ENCODE measurements at places on chromosomes 11 and 22.

DNA sequence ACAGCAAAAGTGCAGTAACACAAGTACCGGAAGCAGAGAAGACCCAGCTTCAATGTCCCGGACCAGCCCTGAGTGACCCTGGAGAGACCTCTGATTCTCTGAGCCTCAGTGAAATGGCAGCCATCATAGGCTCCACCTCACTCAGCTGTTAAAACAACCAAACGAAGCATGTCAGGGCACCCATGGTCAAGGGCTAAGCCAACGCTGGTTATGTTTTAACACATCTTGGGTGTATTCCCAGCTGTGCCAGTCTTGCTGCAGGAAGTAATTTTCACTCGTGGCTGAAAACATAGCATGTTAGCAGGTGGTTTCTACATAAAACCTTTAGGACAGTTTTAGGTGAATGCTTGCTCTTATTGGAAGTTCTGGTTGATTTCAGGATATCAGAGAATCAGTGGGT is 30.9 kb downstream of the LMO2 start:
- no peak for DNase-seq

DNA sequence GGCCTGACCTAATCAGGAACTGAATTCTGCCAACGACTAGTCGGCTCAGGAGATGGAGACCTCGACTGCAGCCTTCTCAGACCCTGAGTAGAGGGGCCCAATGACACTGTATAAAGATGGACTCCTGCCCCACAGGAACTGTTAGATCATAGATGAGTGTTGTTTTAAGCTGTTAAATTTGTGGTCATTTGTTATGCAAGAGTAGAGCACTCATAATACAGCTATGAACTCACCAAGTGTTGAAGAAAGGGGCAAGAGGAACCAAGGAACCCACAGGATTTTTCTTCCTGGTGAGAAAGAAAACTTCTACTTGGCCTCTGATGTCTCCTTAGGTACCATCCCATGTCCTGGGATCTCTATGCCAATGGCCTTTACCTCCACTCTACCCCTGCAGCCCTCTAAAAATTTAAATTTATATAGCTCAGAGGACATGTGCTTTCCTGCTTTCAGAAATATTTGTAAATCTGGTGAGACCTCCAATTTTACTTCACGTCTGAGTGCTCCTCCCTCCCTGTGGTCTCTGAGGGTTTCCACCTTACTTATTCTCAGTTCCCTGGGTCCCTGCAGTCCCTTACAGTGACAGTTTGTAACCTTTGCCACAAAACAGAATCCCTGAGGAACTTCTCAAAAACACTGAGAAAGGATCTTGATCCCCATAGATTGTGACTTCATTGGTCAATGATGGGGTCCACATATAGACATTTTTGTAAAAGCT is 256.3 kb upstream of the ARHGAP20 start:
- no peak for DNase-seq

DNA sequence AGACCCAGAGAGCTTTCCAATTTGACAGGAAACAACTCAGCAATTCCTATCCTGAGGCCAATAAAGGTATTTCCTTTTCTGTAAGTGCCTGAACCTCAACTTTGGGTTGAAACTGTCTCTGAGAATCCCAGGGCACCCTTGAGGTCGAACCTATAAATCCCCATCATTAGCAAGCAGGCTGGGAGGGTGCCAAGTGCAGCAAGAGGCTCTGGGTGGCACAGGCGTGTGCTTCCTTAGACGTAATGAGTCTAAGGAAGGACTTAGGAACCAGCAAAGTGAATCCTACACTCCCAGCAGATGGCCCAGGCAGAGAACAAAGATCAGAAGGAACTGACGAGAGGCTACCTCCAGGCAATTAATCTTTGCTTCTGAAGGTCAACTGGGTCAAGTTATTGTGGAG is 234.3 kb upstream of the NARS2 start:
- no peak for DNase-seq

DNA sequence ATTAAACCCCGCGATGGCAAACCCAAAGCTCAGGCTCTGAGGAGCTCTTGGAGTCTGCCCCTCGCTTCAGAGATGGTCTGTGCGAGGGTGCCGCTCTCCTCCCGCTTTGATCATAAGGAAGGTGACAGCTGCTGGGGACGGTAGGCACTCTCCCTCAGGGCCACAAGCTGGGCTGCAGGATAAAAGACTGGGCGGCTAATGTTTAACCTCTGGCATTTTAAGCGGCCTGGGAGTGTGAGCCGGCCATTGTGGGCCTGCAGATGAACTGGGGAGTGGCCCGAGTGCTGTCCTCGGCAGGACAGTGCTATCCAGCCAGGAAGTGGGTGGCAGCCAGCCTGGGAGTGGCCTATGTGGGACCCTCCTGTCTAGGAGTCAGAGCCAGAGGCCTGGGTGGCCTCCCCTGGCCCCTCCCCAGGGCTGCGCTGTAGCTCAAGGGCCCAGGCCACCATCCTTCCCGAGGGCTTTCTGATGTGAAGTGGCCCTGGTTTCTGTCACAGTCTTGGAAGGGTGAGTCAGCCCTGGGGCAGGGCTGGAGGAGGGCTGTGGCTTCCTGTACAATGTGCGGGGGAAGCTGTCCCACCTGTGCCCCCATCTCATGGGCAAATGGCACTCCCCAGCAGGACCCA is 58.7 kb upstream of the PRODH start:
- no peak for DNase-seq

DNA sequence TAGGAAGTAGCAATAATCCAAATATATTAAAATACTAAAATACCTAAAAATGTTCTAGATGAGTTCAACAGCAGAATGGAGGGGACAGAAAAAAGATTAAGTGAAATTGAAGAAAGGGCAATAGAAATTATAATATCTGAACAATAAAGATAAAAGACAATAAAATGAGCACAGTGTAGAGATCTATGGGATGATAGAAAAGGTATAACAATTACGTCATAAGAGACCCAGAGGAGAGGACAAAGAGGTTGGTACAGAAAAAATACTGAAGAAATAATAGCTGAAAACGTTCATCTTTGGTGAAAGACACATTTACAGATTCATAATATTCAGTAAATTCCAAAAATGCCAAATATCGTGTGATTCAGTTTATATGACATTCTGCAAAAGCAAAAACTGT is 143.4 kb downstream of the TMEM135 start:
- DNase-seq: no peak

GRCh38 chr11:131094827-131095226 is 178.5 kb upstream of the SNX19 start:
- DNase-seq: no peak

GRCh38 chr22:42277988-42278776 is 7.7 kb upstream of the TCF20 start:
- DNase-seq: no peak

GRCh38 chr11:2203440-2204259 is 32.0 kb upstream of the TH start:
- no peak for DNase-seq

- DNase-seq: peak; percentile 45
Observed at GRCh38 chr11:86592659-86593451, 79.6 kb downstream of the ME3 start.

DNA sequence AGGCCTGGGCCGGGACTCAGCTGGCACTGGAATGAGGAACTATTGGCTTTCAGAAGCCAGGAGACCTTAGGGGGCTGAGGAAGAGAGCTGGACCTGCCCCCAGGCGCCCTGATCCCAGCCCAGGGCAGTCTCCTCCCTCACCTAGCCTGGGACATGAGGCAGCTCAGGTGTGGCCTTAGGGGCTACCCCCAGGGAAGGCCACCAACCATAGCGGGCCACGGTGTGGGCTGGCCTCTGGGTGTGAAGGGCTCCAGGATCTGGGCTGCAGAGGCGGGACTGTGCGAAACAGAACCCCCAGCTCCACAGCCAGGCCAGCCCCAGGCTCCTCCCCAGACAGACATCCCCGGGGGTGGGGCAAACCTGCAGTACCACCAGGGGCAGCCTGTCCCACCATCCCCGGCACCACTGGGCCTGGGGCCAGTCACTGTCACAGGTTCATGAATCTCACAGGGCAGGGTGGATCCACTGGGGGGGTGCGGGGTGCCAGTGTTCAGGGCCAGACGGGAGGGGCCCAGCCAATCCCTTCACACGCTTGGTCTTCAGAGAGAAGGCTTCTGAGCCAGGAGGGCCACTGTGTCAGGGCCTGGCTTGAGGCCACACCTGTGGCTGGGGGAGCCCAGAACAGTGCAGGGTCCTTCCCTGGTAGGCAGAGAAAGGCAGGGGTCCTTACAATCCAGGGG is 3.5 kb downstream of the PLXNB2 start:
- DNase-seq: no peak

DNA sequence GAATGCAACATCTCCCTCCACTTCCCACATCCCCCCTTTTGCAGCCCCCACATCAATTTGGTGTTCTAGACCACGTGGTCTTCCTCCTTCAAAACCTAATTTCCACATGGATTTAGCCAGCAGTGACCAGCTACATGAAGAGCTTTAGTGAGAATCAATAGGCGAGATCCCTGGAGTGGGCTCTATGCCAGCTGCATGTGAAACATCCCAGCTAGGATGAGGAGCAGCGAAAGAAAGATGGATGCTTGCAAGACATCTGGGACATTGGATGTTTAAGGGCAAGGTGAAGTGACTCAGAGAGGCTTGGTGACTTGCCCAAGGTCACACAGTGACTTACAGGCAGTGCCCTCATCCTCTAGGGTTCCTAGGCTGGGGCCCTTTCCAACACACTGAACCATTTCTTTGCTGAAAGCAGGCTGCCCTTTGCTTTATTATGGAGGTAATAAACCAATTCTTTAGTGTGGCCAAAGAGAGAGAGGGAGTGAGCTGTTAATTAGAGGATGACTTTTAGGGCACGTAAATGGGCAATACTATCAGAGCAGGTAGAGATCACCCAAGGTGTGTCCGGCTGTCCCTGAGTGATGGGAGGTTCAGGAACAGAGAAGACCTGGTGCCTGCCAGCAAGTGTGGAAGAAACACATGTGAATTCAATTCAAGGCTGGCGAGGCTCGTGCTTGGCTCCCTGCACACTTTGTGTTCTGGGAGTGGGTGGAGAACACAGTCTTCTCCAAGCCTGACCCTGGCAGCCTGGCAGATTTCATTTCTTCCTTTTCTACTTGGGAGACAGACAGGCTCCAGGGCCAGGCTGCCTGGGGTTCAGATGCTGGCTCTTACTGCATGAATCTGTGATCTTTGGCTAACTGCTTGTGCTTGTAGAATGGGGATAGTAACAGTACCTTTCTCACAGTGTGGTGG is 24.0 kb downstream of the TSPAN18 start:
- DNase-seq: no peak

GRCh38 chr11:8097468-8097867 is 16.5 kb downstream of the TUB start:
- DNase-seq: no peak

GRCh38 chr22:31120230-31120629 is 2.5 kb upstream of the INPP5J start:
- no peak for DNase-seq

DNA sequence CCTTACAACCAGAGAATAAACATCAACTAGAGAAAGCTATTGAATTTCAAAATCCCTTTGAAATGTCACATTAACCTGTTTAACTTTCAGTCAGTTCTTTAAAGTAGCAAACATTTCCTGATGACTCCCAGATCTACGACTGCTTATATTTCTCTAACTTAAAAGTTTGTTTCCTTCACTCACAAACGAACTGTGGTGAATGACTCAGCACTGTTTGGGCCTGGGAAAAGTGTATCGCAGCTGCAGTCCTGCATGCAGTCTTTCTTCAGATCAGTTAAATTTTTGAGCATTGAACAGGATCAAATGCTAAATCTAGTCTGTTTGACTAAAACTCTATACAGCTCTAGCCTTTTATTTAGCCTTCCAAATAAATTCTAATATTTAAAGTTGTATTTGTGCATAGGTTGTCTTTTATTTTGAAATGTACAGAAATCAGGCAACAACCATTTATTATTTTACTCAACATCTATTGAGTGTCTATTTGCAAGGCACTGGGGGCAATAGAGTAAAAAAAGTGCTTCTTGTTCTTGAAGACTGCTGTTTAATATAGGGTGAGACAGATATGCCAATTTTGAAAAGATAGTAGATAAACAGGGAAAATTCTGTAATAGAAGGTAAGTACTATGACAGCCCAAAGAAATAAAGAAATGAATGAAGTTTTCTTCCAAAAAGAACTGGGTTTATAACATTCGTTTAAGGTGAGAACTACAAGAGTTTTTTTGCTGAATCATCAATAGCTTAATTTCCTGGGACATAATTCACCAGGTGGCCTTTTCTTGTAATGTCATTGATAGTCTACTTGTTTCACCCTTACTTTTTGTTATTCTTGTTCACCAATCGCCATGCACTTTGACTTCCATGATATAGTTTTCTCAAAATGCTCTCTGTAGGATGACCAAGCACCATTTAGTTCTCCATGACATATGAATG is 235.4 kb downstream of the METTL15 start:
- DNase-seq: peak; percentile 27

- DNase-seq: no peak
Observed at GRCh38 chr11:45513821-45514340, 151.5 kb downstream of the CHST1 start.

GRCh38 chr11:12210200-12210599 is 99.8 kb downstream of the MICAL2 start:
- no peak for DNase-seq

DNA sequence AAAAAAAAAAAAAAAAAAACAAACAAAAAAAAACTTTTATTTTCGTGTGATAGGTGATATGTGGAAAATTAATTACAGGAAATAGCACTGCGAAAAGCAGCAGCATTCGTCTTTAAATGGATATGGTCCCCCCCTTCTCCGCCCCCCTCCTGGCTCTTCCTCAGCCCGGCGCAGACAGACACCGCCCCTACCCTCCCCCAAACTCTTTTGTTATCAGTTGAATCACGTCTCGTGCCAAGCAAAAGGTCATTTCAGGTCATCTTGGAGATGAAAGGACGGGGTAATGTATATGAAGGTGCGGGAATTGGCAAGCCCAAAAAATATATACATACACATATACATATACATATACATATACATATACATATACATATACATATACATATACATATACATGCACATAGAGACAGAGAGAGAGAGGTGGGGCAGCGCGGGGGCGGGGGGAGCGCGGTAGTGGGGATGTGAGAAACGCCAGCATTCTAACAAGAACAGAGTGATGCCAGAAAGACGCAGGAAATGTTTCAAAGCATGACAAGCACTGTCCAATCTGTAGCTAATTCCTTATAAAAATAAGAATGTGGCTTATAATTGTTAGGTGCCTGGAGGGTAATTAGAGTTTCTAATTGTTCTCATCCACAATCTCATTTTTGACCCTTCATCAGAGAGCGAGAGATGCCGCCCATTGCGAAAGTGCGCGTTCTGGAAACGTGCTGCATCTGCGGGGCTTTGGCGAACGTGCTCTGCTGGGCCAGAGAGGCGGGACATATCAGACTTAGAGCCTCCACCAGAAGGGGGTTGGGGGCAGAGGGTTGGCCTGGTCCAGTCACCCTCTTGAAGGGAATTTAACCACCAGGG is 214.5 kb upstream of the UBASH3B start:
- DNase-seq: no peak

DNA sequence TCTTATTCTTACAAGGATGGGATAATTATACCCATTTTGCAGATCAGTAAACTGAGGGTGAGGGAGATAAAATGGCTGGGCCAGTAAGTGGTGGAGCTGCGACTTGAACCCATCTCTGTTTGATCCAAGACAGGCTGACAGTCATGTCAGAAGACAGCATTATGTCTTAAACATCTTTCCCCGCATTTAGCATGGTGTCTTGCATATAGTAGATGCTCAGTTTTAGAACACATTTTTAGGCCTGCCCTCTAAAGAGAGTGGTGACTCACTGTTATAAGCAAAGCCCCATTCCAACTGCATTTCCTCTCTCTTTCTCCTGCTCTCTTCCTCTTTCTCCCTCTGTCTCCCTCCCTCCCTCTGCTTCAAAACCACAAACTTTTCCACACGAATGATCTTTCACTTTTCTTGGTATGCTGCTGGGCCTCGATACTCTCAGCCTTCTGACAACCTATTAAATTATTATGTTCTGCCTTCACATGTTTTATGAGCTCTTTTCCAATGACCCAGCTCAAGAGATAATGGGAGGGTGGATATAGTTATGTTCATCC is 25.2 kb downstream of the CWC15 start:
- DNase-seq: no peak
